Bronchial smooth muscle cell (primary cell): ENCODE measurements at places on chromosomes 7 and 10. TPM values are rescaled to one million over a fixed set of nuclear protein-coding genes. Genes with fewer than 3 reads are reported as not detected.

The ERVW-1 gene
- total RNA-seq: not detected in 2 replicates

The AKR1D1 gene
- not detected in 2 replicates for total RNA-seq

The PDZD7 gene
- total RNA-seq: 1.8 and 2.0 TPM in 2 replicates

The STAMBPL1 gene
- total RNA-seq: 14.5 and 30.1 TPM in 2 replicates

The OPN4 gene
- total RNA-seq: not detected in 2 replicates

The CYP2C9 gene
- total RNA-seq: not detected in 2 replicates

The FAM204A gene
- total RNA-seq: 23.4 and 35.8 TPM in 2 replicates

The PLAC9 gene
- total RNA-seq: 49.6 and 60.6 TPM in 2 replicates

The TCERG1L gene
- total RNA-seq: not detected in 2 replicates

The MYOZ1 gene
- under 0.01 and 0.43 TPM in 2 replicates for total RNA-seq
